CD4-positive, alpha-beta T cell treated with Interleukin-4 for 1 hour (primary cell): ENCODE measurements at places on chromosomes 2 and 18.
A peak's percentile ranks its signal among the peaks of the same experiment; 100 is the strongest.

- no peak for DNase-seq
Observed at GRCh38 chr2:171706152-171706803, 19.0 kb downstream of the DYNC1I2 start.

DNA sequence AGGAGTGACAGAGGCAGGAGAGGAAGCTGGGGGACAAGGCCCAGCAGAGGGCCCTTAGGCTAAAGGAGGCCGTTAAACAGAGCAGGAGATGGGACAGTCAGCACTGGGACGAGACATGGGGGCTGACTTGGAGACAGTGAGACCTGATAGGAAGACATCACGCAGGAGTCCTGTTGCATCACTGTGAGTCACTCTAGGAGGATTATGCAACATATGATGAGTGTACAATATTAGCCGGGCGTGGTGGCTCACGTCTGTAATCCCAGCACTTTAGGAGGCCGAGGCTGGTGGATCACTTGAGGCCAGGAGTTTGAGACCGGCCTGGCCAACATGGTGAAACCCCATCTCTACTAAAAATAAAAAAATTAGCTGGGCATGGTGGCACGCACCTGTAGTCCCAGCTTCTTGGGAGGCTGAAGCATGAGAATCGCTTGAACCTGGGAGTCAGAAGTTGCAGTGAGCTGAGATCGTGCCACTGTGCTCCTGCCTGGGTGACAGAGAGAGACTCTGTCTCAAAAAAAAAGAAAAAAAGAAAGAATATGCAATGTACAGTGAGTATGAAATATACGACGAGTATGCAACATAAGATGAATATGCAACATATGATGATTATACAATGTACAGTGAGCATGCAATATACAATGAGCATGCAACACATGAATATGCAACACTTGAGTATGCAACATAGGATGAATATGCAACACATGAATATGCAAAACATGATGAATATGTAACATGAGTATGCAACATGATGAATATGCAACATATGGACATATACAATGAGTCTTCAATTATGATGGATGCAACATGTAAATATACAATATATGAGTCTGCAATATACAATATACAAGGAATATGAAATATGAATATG lies 83.3 kb upstream of the ID2 start:
- peak; percentile 75 for DNase-seq

- DNase-seq: no peak
Observed at GRCh38 chr2:101779656-101780055, 82.1 kb downstream of the MAP4K4 start.

DNA sequence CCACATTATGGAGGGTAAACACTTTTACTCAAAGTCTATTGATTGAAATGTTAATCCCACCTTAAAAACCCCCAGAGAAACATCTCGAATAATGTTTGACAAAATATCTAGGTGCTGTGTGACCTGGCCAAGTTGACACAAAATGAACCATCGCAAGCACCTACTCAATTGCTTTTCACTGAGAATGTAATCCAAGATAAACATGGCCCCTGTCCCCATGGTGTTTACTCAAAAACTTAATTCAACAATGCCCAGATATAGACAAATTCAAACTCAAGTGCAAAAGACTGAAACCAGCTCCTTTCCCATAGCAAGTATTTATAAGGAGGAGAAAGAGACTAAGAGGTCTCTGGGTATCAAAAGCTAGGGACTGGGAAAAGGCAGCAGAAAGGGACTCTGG lies 15.0 kb upstream of the ACMSD start:
- DNase-seq: no peak

GRCh38 chr18:28736223-28736622 lies 559.3 kb upstream of the CDH2 start:
- no peak for DNase-seq
